ENCODE measurements at places on chromosomes 12 and 14.

GRCh38 chr12:12715459-12716150, 1.6 kb upstream of the CDKN1B start:
- DNase-seq: no peak

DNA sequence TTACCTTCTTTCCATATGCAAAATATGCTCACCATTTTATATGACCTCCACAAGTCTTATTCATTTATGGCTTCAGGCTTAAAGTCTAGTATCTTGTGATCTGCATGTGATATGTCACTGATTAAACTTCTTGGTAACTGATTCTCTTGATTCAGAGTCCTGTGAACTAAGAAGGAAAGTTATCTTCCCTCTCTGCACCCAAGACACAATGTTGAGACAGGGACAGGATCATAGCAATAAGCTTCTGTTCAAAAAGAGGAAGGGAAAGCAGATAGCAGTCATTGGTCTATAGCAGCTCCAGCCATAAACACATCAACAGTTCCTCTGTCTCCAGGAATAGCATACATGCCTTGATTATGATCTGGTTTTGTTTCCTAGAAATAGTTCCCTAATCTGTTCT, 103.1 kb downstream of the UNC79 start:
- DNase-seq: no peak

DNA sequence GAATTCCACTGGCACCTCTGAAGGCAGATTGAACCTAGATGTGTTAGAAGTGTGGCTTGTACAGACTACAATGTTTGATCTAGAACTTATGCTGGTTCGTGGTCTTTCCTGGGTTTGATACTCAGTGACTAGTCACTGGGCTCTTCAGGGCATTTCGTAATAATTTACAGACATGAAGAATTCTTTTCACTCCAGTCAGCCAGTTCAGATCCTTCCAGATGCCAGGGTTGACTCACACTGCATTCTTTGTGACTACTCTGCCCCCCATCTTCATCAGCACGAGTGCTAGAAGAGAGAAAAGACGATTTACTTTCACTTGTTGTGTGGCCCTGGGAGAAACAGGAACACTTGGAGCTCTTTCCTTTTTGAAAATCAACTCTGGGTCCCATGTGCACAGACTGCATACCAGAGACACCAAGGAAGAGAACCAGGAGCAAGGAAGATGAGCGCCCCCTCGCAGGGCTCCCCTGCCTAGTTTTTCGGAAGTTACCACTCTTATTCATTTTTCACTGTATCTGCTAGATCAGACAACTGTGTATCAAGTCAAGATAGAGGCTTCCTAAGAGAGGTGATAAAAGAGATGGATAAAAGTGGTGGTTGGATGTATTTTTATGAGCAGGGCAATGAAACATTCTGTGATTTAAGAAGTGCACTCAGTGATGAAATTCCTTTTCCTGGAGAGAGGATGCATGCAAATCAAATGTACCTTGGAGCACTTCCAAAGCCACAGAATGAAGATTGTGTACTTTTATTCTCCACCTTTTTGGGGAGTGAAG, 33.5 kb upstream of the EVL start:
- DNase-seq: no peak

- peak; percentile 82 for DNase-seq
Observed at GRCh38 chr12:122865268-122866231, 30.3 kb downstream of the HIP1R start.

GRCh38 chr14:83253870-83254269, 1720.2 kb upstream of the SEL1L start:
- no peak for DNase-seq

DNA sequence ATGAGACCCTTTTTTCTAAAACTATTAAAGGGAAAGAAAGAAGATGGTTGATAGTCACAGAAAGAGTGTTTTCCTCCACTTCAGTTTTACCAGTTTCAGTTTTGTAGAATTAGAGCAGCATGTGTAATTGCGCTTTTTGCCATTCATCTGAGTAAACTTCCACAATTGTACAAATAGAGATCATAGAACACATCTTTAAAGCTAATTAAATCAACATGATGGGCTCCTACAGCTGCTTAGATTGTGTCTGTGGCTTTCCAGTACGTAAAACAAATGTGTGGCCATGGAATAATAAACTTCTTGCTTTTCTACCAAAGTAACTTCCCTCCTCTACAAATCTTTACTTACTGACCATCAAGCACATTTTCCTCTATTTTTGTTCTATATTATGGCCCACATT, 84.2 kb upstream of the LRIG3 start:
- DNase-seq: no peak

- DNase-seq: no peak
Observed at GRCh38 chr14:76937181-76938091, 91.1 kb downstream of the IRF2BPL start.

- DNase-seq: no peak
Observed at GRCh38 chr12:31471823-31472222, 119.1 kb downstream of the DENND5B start.

All from pancreas (tissue), 10 donors.